ENCODE measurements at places on chromosomes 4 and X. TPM values are rescaled to one million over a fixed set of nuclear protein-coding genes. Genes with fewer than 3 reads are reported as not detected.

The OTUD6A gene
- not detected for polyA plus RNA-seq

The TLR10 gene
- not detected for polyA plus RNA-seq

The MAGEB1 gene
- not detected for polyA plus RNA-seq

The ARAP2 gene
- polyA plus RNA-seq: 0.11 TPM

The NSUN7 gene
- polyA plus RNA-seq: not detected

The GPRASP2 gene
- polyA plus RNA-seq: 8.8 TPM

DNA sequence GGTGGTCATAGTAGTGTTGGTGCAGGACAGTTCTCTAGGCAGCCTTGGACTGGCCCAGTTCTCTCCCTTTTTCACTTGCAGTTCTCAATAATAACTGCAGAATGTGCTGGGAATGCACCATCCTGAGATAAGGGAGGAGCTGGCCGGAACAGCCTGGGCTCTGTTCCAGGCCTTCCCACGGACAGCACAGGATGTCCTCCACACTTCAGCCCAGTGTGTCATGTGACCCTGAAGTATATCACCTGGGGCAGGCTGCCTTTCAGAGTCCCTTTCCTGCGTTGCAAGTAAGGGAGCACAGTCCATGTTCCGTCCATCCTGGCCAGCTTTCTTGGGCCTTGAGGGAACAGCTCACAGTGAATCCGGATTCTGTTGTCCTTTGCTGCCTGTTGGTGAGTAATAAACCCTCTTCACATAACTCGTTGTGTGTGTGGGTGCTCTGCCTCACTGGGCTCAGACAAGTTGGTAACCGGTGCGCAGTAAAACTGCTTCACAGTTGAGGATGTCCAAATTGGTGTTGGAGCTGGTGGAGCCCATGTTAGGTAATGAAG lies 32.3 kb upstream of the BBS12 start:
- DNase-seq: peak; percentile 65

GRCh38 chr4:114040319-114041116 lies 61.1 kb upstream of the ARSJ start:
- DNase-seq: peak; percentile 70

DNA sequence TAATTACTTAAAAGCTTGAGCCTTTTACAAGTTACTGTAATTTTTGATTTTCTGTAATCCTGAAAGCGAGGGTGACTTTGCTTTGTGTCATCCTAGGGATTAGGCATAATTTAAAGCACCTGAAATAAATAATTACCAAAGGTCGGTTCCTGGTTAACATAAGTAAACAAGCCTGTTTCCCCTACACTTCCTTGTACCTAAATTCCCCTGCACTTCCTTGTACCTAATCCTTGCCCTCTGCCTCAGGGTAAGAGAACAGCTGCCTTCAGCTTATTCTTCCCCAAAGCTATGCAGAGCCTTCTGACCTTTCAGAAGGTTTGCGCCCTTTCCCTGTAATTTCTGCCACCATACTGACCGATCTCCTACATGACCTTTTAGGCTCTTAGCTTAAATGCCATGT lies 166.1 kb upstream of the PDE5A start:
- no peak for DNase-seq

DNA sequence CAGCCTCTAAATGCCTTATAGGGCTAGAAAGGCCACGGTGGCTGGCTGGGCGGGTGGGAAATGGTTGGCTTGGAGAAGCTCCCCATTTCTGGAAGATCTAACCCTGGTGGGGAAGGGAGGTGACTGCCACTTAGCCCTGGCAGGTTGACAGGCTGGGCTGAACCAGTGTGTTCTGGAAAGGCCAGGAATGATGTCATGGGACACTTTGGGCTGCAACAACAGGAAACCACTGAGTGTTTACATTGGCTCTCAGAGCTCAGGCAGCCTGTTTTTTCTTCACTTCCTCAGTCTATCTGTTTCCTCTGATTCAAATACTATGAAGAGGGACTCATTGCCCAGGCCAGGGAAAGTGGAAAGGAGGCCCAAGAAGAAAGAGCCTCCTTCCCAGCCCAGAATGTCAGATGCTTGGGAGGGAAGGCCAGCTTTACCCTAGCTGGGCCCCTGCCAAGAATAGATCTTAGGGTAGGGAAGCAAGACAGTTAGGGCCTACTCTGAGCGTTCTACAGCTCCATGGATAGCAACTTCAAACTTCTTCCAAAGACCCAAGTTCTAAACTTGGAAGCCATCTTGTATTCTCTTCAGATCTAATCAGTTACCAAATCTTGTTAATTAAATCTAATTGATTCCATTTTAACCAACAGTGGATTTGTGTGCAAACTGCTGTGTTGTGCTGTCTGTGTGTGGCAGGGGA lies 65.8 kb upstream of the MSN start:
- peak; percentile 90 for DNase-seq

DNA sequence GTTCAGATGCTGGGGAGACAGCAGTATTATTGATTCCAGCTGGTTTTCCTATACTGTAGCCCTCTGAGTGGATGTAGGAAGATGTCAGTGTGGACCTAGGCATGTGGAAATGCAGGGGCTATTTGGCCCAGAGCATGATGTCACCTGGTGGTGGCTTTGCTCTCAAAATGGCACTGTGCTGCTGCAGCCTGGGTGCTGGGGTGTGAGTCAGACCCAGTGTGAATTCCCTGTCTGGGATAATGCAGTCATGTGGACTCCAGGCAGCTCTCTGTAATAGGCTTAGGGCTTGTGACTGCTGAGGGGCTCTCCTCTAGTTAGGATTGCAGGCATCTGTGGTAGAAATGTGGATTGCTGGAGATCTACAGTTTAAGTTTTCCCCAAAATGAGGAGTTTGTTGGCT lies 70.7 kb downstream of the DCAF8L2 start:
- no peak for DNase-seq

GRCh38 chr4:107468812-107469211 lies 251.2 kb downstream of the PAPSS1 start:
- DNase-seq: no peak

DNA sequence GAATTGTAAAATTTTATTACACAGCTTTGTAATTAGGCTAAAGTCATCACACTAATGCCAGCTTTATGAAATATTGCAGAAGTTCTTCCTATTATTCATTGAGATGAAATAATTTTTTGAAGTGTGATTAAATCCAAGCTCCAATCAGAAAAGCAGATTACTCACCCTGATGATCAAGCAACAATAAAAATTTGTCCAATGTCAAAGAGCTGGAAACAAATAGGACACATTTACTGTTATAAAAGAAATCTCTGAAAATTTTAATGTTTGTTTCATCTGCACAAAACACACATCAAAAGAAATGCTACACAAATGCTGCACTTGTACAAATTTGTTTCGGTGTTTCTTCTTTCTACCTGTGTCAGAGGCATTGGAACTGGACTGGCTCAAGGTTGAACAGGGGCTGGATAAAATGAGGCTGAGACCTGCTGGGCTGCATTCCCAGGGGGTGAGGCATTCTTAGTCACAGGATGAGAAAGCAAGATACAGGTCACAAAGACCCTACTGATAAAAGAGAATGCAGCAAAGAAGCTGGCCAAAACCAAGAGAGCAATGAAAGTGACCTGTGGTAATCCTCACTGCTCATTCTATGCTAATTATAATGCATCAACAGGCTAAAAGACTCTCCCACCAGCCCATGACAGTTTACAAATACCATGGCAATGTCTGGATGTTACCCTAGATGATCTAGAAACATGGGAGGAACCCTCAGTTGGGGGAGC lies 78.3 kb downstream of the GASK1B start:
- peak; percentile 17 for DNase-seq

- DNase-seq: no peak
Measured at GRCh38 chrX:134741746-134742145, 83.5 kb upstream of the PLAC1 start.

GRCh38 chr4:142713282-142714030 lies 132.6 kb downstream of the INPP4B start:
- no peak for DNase-seq

DNA sequence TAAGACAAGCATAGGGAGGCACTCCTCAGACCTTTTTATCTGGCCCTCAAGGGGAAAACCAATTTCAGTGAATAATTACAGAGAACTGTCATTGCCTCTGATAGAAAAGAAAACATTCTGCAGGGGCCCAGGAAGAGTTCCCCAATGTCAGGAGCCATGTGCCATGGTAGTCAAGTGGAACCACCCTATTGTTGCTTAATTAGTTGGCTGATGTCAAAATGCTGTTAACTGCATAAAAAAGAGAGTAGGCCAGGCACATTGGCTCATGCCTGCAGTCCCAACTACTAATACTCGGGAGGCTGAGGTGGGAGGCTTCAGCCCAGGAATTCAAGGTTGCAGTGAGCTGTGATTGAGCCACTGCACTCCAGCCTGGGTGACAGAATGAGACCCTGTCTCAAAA lies 28.6 kb upstream of the OGT start:
- DNase-seq: no peak
